ENCODE measurements at places on chromosomes 11 and 22. TPM values are rescaled to one million over a fixed set of nuclear protein-coding genes. Genes with fewer than 3 reads are reported as not detected.

Gene TCN2
- 6.2 TPM for total RNA-seq

Gene APOA4
- not detected for total RNA-seq

Gene TEX54
- total RNA-seq = not detected

Gene TSPAN32
- not detected for total RNA-seq

Gene HORMAD2
- not detected for total RNA-seq

Gene MPEG1
- not detected for total RNA-seq
